MV-4-11 (cell line): ENCODE measurements at places on chromosomes 13 and 19.

DNA sequence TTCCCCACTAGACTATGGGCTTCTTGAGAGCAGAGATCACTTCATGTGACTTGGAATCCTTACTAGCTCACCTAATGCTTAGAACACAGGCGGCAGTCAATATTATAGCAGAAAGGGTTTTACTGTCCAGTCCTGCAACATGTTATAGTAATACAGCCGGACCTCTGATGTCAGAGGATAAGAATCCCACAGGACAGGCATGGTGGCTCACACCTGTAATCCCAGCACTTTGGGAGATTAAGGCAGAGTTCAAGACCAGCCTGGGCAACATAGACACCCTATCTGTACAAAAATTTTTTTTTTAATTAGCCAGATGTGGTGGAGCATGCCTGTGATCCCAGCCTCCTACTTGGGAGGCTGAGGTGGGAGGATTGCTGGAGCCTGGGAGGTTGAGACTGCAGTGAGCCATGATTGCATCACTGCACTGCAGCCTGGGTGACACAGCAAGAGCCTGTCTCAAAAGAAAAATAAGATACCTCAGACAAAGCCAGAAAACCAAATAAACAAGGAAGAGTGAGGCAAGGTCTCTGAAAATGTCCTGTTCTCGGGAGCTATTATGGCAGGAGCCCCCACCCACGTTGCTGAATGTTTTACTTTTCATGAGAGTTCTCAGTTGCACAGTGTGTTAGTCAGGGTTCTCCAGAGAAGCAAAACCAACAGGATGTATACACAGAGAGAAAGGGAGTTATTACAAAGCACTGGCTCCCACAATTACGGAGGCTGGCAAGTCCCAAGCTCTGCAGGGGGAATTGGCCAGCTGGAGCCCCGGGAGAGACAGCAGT lies 100.8 kb downstream of the UBL3 start:
- DNase-seq = no peak

GRCh38 chr19:16652854-16653253 lies 7.1 kb downstream of the SMIM7 start:
- no peak for DNase-seq

DNA sequence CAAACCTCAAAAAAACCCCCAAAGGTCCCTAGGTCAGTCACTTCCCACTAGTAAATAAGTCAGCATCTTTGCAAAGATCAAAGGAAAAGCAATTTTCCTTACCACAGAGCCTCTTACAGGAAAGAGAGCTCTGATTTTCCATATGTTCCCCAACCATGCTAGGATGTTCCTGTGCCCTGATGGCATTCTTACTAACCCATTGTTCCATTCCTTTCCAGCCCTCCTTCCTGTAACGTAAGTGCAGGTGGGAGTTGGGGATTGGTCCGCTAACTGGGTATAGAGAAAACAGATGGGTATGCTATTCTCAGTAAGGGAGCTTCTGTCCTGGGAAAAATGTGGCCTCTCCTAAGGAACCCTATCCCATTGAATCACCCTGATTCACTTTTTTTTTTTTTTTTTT lies 14.3 kb downstream of the DPRX start:
- no peak for DNase-seq

GRCh38 chr13:51728972-51729371 lies 75.0 kb downstream of the DHRS12 start:
- peak; percentile 39 for DNase-seq

DNA sequence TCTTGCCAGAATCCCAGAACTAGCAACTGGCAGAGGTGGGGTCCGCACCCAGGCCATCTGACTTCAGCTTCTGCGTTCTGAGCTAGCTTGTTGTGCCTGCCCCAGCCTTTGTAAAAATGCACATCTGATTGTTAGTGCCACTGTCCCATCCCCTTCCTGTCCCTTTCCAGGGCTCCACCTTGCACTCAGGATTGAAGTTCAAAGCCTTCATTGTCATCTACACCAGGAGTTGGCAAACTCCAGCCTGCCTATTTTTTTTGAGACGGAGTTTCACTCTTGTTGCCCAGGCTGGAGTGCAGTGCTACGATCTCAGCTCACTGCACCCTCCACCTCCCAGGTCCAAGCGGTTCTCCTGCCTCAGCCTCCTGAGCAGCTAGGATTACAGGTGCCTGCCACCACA lies 2.9 kb downstream of the THOP1 start:
- DNase-seq = no peak

- no peak for DNase-seq
Observed at GRCh38 chr13:29535663-29536655, 59.5 kb downstream of the SLC7A1 start.

- DNase-seq = no peak
Observed at GRCh38 chr13:99046851-99047250, 69.0 kb upstream of the DOCK9 start.

- DNase-seq = peak; percentile 24
Observed at GRCh38 chr13:40215311-40215710, 451.1 kb downstream of the FOXO1 start.

- DNase-seq = no peak
Observed at GRCh38 chr13:49774376-49775005, 18.0 kb downstream of the KPNA3 start.

DNA sequence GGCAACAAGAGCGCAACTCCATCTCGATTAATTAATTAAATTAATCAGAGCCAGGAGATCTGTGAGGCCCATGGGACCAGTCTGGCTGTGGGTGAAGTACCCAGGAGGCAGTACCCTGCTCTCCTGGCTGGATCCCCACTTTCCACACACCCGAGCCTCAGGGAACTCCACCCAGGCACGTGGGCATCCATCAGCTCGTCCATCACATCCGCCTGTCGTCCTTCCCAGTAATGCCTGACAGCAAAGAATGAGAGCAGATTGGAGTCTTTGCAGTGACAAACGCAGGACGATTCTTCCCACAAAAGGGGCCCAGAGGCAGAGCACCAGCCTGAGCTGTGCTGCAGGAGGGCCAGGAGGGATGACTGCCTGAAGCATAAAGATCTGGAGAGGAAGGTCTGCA lies 35.8 kb downstream of the VSTM2B start:
- DNase-seq = no peak

DNA sequence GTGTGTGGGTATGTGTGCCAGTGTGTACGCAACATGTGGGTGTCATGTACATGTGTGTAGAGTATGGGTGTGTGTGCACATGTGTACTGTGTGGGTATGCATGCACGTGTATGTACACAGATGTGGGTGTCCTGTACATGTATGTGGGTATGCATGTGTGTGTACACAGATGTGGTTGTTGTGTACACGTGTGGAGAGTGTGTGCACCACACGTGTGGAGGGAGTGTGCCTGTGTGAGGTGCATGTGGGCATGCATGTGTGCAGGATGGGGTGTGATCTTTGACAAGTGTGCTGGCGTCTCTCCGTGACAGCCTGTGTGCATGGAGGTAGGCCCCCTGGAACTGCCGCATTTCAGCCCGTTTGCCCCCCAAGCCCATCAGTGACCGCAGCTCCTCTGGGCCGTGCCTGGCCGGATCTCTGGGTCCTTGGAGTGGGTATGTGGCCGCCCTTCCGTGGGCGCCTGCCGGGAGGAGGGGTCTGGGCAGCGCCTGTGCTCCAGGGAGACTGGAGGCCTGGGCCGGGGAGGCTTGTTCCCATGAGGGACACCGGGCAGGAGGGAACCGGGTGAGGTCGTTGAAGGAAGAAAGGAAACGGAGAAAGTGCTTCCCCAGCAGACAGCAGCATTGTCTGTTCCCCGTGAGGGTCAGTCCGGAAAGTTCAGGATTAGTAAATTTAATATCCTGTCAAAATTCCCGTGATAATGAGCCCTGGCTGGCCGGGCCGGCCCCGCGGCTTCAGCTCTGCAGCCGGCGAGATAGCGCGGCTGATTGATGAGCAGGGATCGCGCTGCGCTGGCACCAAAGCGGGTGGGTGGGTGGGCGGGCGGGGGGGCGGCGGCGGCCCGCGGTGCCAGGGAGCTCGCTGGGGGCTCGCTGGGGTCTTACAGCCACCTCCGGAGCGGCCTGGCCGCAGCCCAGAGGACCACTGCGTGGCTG lies 91.1 kb upstream of the SOX1 start:
- DNase-seq = no peak

GRCh38 chr19:5407356-5407755 lies 47.9 kb upstream of the ZNRF4 start:
- DNase-seq = no peak

DNA sequence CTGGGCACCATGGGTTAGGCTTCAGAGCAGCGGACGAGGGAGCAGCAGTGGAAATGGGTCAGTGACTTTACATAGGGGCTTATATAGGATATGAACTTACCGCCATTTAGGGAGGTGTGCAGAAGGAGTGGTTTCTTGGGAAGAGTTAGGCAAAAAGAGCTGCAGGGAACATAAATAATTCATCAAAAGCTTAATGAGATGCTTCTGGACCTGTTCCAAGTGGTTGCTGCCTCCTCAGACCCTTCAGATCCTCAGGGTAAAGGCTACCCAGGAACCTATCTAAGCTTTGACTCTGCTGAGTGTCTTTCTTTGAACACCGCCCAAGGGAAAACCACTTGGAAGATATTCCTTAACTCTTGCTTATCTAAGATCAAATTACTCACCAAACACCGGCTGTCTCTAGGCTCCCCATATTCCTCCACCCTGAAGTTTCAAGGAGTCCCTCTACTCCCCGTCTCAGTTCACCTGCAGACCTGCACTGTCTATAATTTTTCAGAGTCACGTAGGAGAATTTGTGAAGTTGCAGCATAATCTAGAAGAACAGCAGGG lies at the start of gene IGFL4:
TSS of gene IGFL4 (minus strand) at position 51 of the 549 bp plus-strand sequence. CDS start at position 11, 40 bp downstream.
- no peak for DNase-seq

GRCh38 chr19:29372461-29372860 lies 153.3 kb upstream of the VSTM2B start:
- DNase-seq = no peak
